ENCODE measurements at places on chromosomes 11 and 22.

DNA sequence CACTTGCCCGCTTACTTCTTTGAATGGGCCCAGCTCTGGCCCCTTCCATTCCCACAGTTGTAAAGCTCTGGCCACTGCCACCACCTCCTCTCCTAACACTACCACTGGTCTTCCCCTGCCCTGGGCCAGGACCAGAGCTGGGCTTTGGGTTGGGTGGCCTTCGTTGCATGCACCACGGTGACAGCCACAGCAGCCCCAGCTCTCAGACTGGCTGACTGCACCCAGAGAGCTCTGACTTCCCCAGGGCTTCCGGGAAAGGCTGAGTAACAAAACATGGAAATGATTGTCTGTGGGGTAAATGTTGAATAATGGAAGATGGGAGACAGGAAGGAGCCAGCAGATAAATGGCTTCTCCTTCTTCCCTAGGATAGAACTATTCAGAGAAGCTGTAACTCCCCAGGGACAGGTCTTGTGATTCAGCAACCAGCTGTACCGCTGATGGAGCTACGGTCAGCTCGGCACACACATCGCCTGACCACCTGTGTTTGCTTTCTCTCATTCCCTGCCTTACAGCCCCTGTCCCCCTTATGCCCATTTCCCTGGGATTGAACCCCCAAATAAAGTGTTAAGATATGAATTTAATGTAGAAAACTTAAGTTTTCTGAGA lies 27.6 kb downstream of the SCN4B start:
- DNase-seq, result no peak

GRCh38 chr11:75616281-75616680 lies 52.6 kb downstream of the MAP6 start:
- no peak for DNase-seq

GRCh38 chr22:23251445-23252093 lies 71.3 kb downstream of the BCR start:
- DNase-seq, result no peak

DNA sequence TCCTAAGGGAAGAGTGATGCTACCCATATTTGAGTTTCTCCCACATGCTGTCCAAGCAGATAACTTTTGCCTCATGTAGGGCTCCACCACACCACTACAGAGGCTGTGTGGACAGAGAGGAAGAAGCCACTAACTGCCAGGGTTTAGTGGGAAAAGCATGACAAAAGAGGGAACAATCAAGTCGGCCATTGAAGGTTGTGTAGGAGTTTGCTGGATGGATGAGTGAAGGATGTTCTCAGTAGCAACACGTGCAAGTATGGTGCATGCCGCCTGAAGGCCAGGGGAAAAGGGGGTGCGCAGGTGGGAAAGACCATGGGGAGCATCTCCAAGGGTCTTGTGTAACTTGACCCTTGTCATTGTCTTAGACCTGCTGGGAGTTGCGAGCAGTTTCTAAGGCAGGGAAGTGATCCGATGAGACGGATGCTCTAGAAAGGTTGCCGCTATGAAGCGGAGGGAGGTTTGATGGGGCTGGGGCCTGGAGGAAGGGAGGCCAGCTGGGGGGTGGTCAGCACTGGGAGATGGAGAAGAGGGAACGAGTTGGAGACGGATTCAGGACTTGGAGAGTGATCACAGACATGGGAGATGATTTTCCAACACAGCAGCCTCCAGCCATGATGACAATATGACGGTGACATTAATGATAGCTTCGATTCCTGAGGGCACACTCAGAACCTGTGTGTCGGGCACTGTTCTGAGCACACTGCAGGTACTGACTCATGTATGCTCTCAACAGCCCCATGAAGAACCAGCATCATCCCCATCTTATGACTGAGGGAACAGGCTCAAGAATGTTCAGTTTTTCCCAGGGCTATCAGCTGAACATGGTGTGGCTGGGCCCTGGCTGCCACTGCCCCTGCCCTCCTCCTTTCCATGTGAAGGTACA lies 53.7 kb downstream of the CD6 start:
- DNase-seq, result no peak

- peak; percentile 25 for DNase-seq
Measured at GRCh38 chr22:38843657-38844314, at the start of gene NPTXR. Gene NPTXR (minus strand): TSS chr22:38844028.

GRCh38 chr11:48077251-48077650 lies 96.9 kb downstream of the PTPRJ start:
- DNase-seq, result no peak

DNA sequence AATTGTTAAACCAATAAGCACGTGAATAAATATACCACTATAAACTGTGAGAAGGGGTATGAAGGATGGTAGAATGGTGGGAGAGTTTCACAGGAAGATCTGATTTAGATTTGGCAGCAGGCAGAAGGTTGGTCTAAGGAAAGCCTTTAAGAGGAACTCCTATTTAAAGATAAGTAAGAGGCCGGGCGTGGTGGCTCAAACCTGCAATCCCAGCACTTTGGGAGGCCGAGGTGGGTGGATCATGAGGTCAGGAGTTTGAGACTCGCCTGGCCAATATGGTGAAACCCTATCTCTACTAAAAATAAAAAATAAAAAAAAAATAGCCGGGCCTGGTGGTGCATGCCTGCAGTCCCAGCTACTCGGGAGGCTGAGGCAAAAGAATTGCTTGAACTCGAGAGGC lies 45.8 kb upstream of the CXCR5 start:
- DNase-seq, result no peak

- DNase-seq, result no peak
Measured at GRCh38 chr11:96614846-96615245, 225.0 kb downstream of the JRKL start.

- no peak for DNase-seq
Measured at GRCh38 chr11:35151683-35152280, 12.8 kb downstream of the CD44 start.

- no peak for DNase-seq
Measured at GRCh38 chr11:27710536-27710935, 10.3 kb upstream of the BDNF start.
